ENCODE measurements at places on chromosomes 6 and 20. TPM values are rescaled to one million over a fixed set of nuclear protein-coding genes. Genes with fewer than 3 reads are reported as not detected.

F13A1 gene
- total RNA-seq, result not detected

TMEM170B gene
- total RNA-seq, result 0.35 TPM

OR2H1 gene
- total RNA-seq, result not detected

PGK2 gene
- total RNA-seq, result not detected

LY6G6D gene
- not detected for total RNA-seq

CRISP1 gene
- not detected for total RNA-seq

OR2H2 gene
- total RNA-seq, result not detected

All from myometrial cell (primary cell).